ENCODE measurements at places on chromosomes 1 and 21.

- no peak for DNase-seq
Observed at GRCh38 chr1:38153066-38153777, 106.6 kb upstream of the POU3F1 start.

GRCh38 chr1:119046429-119046784 lies 58.3 kb upstream of the TBX15 start:
- DNase-seq = no peak

GRCh38 chr1:205880923-205881322 lies 31.0 kb upstream of the PM20D1 start:
- DNase-seq = no peak

DNA sequence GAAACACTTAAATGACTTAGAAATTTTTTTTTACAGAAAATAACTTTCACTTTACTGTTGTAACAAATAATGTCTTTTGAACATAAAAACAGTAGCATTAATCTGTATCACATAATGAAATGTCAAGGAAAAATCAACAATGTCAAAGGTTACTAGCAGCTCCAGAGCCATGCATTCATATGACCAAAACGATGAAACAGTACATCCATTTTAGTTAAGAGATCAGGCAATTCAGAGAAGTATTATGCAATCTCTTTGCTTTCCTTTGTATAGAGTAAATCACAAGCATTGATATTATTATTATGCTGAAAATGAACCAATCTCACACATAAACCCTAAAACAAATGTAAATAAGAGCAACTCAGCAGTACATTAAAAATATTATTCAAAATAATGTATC lies 748.9 kb downstream of the PLA2G4A start:
- no peak for DNase-seq

DNA sequence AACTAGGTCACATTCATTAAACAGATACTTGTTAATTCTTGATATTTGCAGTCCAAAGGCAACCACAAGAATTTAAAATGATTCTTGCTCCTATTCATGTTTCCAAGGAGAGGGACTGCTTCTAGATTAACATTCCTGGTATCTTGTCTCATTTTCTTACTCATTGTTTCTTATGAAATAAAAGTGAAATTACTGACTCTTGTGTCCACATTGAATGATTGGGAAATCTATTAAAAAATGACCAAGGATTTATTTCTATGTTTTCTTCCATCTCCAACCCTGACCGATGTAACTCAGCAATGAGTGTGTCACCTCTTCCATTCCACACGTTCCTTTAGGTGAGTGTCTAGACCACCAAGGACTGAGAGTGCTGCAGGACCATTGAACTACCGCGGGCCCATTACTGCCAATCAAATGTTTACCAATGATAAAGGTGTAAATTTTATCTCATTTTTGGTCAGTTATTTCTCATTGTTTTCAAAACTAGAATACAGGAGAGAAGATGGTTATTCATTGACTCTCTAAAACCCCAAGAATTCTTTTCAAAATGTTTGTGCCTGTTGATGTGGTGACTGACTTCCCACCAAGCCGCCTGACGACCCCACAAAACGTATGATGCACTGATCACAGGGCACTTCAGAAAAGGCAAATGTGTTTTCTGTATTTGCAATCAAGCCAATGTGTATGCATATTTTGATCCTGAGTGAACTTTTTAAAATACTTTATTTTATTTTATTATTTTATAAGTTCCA lies 414.6 kb upstream of the PTBP2 start:
- DNase-seq = no peak

DNA sequence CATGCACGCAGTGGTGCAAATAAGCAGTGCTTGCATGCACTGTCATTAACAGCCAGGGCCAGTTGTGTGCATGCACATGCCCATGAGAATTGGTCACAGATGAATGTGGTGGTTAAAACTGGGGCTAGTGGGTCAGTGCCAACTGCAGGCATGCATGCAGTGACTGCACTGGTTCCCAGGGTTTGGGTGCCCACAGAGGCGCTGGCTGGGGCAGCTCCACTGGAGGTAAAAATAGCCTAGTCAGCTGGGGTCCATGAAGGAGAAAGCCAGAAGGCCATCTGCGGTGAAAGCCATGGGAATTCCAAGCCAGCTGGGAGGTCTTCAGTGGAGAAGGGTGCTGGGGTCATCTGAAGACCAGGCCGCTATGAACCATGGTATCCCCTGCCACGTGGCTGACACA lies 70.2 kb downstream of the SLC5A9 start:
- DNase-seq = no peak

Measured in HEK293T (cell line).